ENCODE measurements at places on chromosomes 6 and 20.

DNA sequence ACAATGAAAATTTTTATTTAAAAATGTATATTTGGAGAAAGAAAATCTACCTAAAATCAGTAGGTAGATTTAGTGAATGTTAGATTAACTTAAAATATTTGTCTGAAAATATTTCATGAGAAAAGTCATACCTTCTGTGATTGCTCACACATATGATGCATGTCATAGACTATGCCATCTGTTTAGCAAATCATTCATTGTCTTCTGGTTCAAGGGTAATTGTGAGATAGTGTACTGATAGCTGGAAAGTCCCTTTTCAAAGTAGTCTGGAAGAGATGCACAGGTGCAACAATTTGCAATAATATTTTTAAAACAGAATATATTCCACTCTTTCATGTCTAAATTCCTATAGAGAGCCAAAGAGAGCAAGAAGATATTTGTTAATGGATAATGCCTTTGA, 21.0 kb upstream of the RNF217 start:
- DNase-seq, result no peak

DNA sequence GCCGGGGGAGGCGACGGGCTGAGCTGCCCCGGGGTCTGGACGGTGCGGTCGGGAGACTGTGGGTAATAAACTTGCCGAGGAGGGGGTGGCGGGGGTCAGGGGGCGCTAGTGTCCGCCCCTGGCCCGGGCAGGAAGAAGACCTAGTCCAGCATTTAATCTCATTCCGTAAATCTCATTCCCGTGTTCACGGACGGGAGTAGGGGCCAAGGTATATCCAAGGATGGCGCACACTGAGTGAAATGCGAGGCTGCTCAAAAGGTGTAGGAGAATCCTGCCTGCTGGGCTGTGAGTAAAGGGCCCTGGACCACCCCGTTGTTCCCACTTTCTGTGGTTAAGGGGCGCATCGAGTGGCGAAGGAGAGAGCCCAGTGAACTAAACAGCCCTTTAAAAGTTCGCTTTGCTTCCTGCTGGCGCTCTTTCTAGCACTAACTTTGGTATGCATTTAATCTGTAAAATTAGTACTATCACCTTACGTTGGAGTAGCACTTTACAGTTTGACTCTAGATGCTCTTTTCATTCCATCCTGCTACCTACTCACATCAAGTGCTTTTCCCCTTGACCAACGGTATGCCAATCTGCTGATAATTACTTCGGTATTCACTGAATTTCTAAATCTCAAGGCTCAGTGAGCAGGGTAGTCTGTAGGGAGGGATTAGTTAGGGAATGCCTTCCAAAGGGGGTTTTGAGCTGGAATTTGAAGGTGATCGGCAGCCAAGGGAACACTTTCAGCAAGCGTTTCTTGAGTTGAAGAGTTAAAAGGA, 730 bp downstream of the PARD6B start:
- DNase-seq, result peak; percentile 35

- DNase-seq, result no peak
Observed at GRCh38 chr20:35710884-35711587, 11.8 kb downstream of the ROMO1 start.

GRCh38 chr6:119195848-119196247, 117.4 kb upstream of the FAM184A start:
- DNase-seq, result no peak

DNA sequence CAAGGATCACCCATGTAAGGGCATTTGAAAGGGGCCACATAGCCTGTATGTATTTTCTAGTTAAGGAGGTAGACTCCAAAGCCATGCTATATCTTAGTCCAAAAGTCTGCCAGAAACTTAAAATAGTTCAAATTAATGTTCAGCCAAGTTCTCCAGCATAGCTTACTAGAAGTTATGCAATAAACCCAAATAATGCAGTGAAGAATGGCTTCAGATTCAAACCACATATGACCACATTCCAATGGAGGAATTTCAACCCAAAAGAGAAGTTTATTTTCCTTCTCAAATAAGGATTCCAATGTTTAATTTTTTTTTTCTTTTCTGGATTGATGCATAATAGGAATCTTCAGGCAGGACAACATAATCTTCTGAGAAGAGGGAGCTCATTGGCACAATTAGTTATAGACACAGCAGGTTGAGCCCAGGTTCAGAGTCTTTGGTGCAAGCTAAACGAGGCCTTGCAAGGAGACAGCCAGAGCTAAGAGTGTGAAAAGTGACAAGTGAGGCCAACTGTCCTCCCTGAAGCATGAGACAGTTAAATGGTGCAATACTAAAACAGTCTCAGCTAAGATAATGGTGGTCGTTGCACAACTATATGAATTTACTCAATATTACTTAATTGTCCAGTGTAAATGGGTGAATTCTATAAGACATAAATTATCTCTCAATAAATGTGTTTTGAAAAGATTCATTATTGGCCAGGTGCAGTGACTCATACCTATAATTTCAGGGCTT, 598.8 kb upstream of the CDH4 start:
- DNase-seq, result no peak

- DNase-seq, result no peak
Observed at GRCh38 chr6:811831-812230, 118.9 kb upstream of the EXOC2 start.

- no peak for DNase-seq
Observed at GRCh38 chr6:25387911-25388310, 108.7 kb downstream of the CARMIL1 start.

GRCh38 chr20:43893930-43894329, 20.7 kb upstream of the TOX2 start:
- DNase-seq, result no peak

DNA sequence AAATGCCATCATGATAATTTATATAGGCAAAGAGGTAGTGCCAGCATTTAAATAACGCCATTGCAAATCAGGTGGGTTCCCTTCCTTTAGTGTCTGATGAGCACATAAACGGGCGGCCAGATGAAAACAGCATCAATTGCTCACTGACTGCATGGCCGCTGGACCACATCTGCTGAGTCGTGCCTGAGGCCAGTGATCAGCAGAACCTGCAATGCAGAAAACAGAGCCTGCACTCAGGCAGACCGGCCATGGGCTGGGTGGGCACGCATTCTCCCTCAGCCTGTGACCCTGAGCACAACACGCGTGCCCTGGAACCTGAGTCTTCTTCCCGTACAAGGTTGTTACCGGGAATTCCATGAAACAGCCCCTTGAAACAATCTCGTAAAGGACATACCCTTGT, 144.0 kb upstream of the THBS2 start:
- DNase-seq, result no peak

DNA sequence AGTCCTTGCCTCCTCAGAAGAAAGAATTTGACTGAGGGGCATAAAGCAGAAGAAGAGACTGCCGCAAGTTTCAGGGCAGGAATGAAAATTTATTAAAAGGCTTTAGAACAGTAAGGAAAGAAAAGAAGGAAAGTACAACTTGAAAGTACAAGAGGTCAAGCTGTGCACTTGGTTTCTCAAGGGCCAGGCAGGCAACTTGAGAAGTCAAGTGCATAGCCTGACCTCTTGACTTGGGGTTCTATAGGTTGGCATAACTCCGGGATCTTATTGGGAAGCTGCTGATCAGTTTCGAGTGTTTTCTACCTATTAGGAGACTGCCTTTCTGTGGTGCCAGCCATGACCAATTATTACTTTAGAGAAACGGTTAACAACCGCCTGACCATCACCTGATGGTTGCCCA, 237.0 kb upstream of the RGS17 start:
- DNase-seq, result no peak

DNA sequence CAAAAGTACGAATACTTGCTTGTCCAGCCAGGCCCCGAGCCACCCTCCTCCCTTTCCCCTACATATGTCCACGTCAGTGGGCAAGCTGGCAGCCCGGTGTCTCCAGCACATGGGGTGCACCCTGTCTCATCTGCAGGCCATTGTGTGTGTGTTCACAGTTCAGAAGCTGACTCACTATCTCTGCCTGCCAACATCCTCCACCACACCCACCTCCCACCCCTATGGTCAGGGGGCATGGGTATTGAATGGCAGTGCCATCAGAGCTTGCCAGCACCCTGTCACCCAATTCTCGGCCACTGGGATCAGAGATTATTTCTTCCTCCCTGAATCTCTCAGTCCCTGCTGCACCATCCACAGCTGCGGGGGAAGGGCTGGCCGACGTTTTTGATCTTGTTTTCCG, 195.7 kb downstream of the FARS2 start:
- peak; percentile 56 for DNase-seq

GRCh38 chr6:158729906-158730540, 80.2 kb downstream of the SYTL3 start:
- no peak for DNase-seq

DNA sequence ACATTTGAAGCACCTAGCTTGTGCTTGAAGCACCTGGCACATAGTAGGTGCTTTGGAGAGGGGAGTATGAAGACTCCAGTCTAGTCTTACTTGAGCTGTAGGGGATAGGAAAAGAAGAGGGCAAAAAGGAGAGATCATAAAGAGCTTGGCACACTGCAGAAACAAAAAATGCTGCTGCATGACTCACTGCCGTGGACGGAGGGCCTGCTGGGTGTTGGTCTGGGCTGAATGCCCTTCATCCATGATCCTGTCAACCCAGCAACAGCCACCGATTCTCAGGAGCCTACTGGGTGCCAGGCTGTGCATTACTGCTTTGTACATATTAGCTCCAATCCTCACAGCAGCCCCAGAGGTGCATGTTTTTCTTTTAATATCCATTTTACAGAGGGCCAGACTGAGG, 6.0 kb downstream of the PDYN start:
- DNase-seq, result peak; percentile 87

GRCh38 chr20:51216850-51217249, 193.9 kb upstream of the KCNG1 start:
- DNase-seq, result no peak
